Femur (tissue), 1 donor: ENCODE measurements at places on chromosomes 2 and 18.

DNA sequence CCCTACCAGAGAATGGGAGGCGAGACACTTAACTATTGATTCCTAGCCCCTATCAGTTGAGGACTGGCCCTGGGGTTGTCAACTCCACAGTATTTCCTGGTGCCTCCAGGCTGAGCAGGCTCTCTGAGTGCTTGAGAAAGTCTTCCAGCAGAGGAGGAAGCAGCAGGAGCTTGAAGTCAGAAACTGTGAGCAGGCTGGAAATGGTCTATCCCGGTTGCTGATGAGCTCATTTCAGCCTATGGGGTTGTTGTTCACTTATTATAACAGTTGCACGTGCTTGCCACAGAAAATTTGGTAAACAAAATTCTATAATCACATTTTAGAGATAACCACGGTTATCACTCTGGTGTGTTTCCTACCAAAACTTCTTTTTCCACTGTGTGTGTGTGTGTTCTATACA is 254.7 kb upstream of the THUMPD2 start:
- no peak for DNase-seq

GRCh38 chr2:111903930-111904439 is 5.6 kb downstream of the MERTK start:
- no peak for DNase-seq

DNA sequence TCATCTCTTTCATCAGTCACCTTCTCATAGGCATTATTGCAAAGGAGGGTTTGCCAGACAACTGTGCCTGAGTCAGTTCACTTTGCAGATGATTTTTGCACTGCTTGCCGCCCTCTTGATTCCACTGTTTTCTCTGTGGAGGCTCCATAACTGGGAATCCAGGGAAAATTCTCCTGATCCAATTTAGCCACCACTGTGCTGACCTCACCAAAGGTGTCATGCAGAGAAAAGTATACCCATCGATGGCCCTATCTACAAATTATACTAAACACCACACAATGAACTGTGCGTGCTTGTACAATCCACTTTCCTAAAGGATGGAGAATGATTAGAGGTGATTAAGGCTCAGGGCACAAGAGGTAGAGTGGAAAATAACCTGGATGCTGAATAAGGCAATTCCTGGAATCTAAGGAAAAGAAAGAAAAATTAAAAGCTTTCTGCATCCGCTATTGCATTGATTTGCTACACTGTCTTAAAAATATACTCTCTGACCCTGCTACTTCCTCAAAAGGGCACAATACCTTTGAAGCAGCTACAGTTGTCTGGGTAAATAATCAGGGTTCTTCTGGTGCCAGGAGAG is 409.4 kb downstream of the RIT2 start:
- DNase-seq = no peak

DNA sequence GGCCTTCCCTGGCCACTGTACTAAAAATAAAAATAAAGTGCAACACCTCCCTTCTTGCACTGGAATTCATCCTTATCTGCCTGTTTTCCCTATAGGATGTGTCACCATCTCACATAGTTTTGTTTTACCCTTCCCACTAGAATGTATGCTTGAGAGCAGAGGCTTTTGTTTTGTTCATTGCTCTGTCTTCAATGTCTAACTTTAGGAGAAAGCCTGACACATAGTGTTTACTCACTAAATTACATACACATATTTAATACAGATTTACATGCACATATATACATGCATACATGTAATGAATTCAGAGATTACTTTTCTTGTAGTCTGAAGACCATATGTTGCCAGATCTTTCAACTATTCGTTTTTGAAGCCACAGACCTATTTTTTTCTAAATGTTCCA is 23.0 kb downstream of the CD302 start:
- no peak for DNase-seq

DNA sequence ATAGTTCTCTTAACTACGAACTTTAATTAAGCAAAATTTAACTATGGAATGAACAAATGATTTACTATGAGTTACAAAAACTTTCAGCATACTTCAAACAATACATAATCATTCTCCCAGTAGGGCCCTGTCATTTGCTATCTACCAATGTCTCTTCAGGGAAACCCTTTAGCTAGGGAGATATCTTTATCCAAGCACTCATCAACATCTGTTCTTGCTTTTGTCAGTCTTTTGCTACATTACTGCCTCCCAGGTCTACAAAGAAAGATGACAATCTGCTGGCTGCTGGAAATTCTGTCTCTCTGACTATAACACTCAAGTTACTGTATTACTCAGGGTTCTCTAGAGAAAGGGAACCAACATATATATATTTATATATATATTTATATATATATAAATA is 1626.3 kb upstream of the CELF4 start:
- DNase-seq = no peak

DNA sequence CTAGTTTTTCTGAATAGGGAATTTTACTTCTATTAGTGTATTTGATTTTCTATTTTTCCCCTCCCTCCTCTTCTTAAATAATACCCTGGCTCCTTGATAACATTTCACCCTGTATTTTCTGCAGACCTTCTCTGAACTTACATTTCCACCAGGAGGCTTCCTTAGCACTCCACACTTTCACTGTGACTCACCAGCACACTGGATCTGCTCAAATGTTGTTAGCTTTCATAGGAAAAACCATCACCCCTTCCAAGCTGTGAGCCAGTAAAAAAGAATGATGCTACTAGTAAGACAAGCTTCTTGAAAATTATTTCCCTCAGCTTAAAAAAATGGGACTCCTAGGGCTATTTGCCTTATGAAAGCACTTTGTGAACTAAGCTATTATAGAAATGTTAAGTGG is 16.1 kb downstream of the SUPT7L start:
- no peak for DNase-seq

GRCh38 chr18:51614033-51614432 is 416.6 kb upstream of the MEX3C start:
- no peak for DNase-seq

DNA sequence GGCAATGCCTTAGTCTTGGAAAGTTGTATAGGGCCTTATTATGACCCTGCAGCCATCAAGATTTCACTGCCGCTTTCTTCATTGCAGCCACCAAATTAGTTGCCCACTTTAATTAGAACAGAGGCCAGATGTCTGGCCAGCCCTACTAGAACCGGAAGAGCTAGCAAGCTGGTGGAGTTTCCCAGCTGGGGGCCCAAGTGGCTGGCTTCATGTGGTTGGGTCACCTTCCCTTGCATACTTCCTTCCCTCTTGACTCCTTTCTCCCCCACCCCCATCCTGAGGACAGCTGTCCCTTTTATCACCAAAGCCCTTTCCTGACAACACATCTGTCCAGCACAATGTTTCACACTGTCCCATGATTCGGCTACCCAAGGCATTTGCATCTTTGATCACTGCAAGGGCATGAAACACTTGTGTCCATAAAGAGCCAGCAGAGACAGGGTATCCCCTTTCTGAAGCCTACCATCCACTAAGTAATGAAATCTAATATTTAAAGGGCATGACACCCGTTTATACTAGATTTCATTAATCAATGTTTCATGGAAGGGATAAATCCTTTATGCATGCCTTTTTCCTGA is 187.2 kb downstream of the BCL11A start:
- no peak for DNase-seq

DNA sequence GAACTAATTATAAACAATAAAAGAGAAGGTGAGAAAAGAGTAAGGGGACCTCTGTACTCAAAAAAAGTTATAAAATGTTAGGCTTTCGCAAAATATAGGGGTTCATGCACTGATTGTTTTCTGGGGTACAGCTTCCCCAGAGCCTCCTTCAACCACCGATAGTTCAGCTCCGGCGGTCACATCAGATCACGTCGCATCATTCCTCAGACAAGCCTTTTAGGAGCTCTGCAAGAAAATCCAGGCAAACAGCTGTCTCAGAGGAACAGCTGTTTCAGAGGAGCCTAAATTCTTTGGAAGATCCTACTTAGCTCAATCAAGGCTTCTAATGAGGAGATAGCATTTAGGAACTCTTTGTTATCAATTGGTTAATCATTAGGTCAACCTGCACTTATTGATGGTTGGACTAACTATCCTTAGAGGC is 78.7 kb downstream of the MYCN start:
- DNase-seq = no peak

DNA sequence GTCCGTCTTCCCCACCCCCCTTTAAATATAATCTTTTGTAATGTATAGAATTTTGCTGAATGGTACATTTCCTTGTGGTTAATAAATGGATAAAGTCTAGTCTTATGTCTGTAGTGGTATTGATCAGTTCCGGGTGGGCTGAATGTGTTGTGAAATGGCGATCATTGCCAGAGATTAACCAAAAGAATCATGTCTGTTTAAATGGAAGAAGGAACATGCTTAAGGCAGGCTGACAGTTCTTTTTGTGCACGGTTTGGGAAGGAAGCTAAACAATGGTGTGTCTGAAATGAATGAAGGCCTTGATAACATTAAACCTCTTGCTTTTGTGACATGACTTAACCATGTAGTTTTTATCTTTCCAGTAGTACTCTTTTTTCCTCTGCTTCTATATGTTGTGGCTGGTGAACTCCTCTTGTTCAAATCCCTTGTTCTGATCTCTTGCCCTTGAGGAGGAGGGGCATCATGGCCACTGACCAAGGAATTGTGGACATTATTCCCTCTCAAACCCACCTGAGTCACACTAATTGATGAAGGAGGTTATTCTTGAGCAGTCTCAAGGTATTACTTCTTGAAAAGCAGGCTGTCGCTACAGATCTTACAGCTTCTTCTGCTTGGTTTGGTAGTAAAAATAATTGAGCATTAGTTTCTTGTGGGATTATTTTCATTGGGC is 1.7 kb downstream of the ACVR2A start:
- no peak for DNase-seq

DNA sequence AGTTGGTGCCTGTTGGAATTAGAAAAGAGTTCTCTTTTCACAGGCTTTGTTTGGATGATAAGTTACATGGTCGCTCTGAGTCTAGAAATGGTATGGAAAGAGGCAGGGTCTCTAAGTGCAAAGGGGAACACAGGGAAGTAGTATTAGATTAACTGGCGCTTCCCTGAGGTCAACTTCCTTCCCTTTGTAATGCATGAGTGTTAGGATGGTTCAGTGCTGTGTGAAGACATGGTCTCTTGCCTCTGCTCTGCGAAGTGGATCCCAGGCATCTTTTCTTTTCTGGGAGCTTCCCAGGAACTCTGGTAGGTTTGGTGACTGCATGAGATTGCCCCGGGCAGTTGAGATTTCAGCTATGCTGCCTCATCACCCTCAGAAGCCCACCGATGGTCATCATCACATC is 170.3 kb downstream of the MIB1 start:
- DNase-seq = no peak

DNA sequence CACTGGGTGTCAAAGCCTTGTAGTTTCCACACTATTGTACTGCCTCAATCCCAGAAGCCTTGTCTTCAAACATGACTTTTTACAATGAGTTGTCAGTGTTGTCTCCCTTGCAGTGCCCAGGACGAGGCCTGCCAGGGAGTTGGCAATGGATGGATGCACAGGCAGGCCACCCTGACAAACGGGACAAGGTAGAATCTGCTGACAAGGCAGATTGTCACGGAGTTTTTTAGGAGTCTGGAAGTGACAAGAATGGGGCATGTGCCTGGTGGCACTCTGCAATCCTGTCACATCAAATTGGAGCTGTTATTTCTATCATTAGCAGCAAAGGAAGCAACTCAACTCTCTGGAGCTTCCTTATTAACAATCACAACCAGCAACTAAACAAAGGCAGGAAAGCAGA is 25.2 kb upstream of the GPR39 start:
- DNase-seq = no peak
